ENCODE measurements at places on chromosomes 11 and 22.

- no peak for DNase-seq
Measured at GRCh38 chr11:7467652-7468051, 17.7 kb upstream of the OLFML1 start.

- no peak for DNase-seq
Measured at GRCh38 chr11:78373689-78374088, 43.9 kb downstream of the GAB2 start.

DNA sequence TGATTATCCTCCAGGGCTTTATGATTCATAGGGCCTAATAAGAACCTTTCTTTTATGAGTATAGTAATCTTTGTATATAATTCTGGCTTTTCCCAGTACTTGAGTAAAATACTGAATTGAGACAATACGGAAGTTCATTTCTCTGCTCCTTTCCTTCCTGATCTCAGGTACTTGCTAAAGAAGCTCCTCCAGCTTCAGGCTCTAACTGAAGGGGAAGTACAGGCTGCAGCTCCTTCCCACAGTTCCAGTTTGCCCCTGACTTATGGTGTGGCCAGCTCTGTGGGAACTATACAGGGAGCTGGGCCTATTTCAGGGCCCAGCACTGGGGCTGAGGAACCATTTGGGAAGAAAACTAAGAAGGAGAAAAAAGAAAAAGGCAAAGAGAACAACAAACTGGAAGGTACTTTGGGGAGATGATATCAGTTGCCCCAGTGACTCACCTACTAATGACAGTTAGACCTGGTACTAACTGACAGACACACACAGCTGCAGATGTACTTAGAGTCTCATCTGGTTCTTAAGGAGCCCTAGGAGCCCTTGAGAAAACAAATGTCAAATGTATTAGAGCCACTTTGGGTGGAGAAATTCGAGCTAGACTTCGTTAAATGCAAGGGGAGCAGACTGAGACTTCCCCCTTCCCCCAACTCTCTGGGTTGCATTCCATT is 3.0 kb downstream of the TBRG1 start:
- no peak for DNase-seq

DNA sequence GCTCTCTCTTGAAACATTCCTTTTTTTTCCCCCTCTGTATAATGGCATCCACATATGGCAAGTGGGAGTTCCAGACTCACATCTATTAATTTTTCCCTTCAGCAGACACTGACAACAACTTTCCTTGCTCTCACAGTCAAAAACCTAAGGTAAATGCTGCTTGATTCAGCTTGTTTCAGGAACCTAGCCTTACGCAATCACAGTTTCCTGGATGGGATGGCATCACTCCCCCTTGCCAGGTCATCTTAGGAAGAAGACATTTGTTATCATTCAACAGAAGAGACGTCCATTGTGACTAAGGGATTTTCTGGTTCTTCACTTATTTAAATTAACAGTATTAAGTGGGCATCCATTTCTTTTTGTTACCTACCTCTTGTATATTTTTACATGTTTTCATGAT is 112.0 kb upstream of the PDGFD start:
- no peak for DNase-seq

GRCh38 chr22:32987081-32987631 is 71.0 kb downstream of the SYN3 start:
- DNase-seq: no peak

- no peak for DNase-seq
Measured at GRCh38 chr11:87265979-87266378, 228.2 kb downstream of the TMEM135 start.

- peak; percentile 23 for DNase-seq
Measured at GRCh38 chr11:10807493-10808234, 1.1 kb downstream of the EIF4G2 start.

GRCh38 chr11:65133724-65134123 is 595 bp downstream of the SYVN1 start:
- DNase-seq: no peak

- peak; percentile 20 for DNase-seq
Measured at GRCh38 chr11:110430267-110431050, 711 bp downstream of the FDX1 start.

- DNase-seq: no peak
Measured at GRCh38 chr22:25161017-25161915, 38.4 kb upstream of the CRYBB3 start.

- DNase-seq: no peak
Measured at GRCh38 chr22:25881210-25881755, 139.3 kb downstream of the MYO18B start.

GRCh38 chr11:2944530-2944929 is 15.3 kb upstream of the PHLDA2 start:
- DNase-seq: no peak

Measured in central memory CD8-positive, alpha-beta T cell (primary cell).